ENCODE measurements at places on chromosomes 1 and 21.

DNA sequence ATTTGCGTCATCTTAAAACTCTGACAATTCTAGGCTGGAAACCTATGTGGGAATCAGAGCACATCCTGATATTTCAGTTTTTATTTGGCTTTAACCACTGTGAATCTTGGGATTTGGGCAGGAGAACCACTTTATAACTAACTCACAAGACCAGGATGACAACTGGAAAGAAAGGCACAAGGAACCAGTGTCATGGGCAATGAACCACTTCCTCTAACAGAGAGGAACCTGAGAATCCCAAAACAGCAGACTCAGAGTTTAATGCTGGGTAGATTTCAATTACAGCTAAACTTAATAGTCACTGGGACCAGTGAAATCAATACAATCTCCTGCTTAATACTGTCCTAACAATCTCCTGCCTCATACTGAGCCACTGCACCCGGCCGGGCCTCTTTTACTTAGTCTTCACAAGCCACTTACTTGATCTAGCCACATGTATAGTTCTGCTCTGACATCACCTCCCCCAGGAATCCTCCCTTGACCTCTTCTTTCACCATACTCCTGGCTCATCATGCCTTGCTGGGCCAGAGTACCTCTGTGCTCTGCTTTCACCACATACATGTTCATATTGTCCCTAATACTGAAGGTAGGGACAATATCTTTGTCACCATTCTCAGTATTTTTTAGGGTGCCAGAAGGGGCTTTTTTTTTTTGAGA lies 20.2 kb upstream of the SLFNL1 start:
- DNase-seq, result no peak

- no peak for DNase-seq
Measured at GRCh38 chr1:78055565-78056132, 9.9 kb downstream of the GIPC2 start.

GRCh38 chr21:16789636-16790035 lies 723.2 kb upstream of the CXADR start:
- no peak for DNase-seq

DNA sequence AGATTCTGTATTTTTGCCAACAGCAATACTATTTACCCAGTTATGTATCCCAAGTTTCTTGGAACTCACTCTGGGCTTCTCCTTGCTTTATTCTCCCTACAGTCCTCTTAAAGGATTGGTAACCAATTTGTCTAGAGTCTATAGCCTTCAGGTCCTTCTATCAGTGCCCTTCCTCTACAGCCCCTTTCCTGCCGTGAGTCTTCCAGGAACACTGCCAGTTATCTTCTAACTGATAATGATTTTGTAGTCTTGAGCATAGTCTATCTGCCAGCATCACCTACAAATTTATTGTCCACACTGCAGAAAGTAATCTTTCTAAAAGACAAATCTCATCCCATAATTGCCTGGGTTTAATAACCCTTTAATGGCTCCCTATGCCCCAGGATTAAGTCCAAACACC lies 8.2 kb downstream of the LRRC8B start:
- DNase-seq, result no peak

- DNase-seq, result no peak
Measured at GRCh38 chr1:95408507-95409136, 174.6 kb downstream of the RWDD3 start.

- DNase-seq, result no peak
Measured at GRCh38 chr1:154237880-154238506, 17.2 kb downstream of the UBAP2L start.

DNA sequence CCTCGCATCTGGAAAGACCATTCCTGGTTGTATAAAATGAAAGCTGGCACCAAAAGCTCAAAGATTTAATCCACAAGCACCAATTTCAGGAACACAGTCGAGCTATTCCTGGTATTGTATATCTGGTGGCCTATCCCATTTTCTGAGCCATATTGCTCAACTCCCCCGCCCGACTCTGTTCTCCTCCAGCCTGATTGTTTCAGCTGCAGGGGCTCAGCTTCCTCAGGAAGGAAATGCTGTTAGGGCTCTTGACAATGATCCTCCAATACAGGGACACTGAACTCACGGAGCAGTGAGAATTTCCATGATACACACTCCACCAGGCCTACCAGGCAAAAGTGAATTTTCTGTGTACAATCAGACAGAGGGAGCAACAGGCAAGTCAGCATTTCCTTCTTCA lies 16.9 kb upstream of the TDRD10 start:
- no peak for DNase-seq

- no peak for DNase-seq
Measured at GRCh38 chr1:169128562-169128961, 22.1 kb downstream of the ATP1B1 start.

- DNase-seq, result peak; percentile 50
Measured at GRCh38 chr1:43227143-43227764, 42.5 kb upstream of the TMEM125 start.

DNA sequence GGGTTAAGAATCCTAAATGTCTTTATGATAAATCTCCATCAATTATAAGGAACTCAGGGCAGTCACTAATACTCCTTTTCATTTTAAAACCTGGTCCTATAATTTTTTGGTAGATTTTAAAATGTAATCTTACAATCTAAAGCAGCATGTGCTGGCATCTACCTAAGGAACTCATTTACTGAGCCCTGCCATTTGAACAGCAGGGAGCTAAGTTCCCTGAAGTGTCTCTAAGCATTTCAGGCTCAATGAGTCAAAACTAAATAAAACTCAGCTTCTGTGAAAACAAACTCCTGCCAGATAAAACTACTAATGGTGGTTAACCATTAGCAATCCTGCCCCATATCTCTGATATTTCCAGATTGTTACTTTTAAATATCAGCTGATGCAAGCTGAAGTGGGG lies 1371.8 kb upstream of the PRMT6 start:
- no peak for DNase-seq

DNA sequence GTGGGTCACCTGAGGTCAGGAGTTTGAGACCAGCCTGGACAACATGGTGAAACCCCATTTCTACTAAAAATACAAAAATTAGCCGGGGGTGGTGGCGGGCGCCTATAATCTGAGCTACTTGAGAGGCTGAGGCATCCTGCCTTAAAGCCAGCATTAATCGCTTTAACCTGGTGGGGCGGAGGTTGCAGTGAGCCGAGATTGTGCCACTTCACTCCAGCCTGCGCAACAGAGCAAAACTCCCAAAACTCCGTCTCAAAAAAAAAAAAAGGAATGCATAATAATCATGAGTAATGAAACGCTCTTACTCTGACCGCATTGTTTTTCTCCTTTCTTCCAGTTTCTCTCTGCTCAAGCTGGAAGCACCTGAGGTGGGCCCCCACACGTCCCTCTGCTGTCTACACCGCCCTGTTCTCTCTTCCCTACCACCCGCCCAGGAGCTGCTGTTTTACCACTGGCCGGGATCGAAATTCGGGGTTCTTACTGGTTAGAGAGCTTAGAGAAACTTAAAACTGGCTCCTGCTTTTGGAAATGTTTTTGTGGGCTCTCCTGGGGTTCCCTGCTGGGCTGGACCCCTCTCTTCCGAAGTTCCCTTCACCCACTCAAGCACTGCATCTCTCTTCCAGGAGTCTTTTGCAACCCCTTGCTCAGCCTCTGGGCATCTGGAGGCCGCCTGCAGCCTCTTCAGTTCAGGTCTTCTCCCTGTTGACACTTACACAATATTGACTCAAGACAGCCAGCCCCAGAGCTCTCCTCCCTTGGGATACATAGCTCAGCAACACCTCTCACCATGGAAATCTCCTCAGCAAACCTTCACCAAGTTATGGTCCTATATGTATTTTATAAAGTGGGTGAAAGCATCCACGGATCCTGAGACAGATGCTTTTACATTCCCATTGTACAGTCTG lies 62.5 kb downstream of the FAM163A start:
- no peak for DNase-seq

GRCh38 chr21:44089001-44089911 lies 17.9 kb upstream of the PWP2 start:
- no peak for DNase-seq
